ENCODE measurements at places on chromosomes 1 and 21. TPM values are rescaled to one million over a fixed set of nuclear protein-coding genes. Genes with fewer than 3 reads are reported as not detected.

HFM1 gene
- total RNA-seq, result 2.1 TPM

DNA sequence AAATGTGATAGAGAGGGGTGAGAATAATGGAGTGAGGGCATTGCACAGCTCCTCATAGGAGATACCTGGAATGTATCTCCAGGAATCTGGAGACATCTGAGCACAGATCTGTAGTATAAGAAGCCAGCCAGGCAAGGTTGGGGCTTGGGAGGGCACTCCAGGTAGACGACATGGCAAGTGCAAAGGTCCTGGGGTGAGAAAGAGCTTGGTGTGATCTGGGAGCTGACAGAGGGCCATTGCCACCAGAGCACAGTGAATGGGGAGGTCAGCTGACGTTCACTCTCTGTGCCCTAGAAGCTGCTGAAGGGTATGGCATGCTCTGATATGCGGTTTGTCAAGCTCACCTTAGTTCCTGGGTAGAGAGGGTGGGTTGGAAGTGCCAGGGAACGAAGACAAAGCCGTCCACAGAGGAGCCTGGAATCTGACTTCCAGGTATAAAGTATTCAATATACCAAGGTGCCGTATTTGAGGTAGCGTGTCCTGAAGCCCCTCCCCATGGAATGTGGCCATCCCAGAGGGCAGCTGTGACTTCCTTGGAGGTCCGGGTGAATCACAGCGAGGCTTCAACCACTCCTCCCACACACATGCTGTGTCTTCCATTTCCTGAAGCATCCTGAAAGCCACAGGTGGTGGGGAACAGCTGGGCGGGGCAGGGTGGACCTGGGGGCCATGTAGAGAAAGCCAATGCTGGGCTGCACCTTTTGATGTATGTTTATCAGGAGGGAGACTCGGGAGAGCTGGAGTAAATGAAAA, 182.7 kb upstream of the KLHDC7A start:
- DNase-seq, result no peak

- no peak for DNase-seq
These were observed 18.8 kb downstream of the UCK2 start for GRCh38 chr1:165845992-165846748.

SYT2 gene
- total RNA-seq, result not detected

DNA sequence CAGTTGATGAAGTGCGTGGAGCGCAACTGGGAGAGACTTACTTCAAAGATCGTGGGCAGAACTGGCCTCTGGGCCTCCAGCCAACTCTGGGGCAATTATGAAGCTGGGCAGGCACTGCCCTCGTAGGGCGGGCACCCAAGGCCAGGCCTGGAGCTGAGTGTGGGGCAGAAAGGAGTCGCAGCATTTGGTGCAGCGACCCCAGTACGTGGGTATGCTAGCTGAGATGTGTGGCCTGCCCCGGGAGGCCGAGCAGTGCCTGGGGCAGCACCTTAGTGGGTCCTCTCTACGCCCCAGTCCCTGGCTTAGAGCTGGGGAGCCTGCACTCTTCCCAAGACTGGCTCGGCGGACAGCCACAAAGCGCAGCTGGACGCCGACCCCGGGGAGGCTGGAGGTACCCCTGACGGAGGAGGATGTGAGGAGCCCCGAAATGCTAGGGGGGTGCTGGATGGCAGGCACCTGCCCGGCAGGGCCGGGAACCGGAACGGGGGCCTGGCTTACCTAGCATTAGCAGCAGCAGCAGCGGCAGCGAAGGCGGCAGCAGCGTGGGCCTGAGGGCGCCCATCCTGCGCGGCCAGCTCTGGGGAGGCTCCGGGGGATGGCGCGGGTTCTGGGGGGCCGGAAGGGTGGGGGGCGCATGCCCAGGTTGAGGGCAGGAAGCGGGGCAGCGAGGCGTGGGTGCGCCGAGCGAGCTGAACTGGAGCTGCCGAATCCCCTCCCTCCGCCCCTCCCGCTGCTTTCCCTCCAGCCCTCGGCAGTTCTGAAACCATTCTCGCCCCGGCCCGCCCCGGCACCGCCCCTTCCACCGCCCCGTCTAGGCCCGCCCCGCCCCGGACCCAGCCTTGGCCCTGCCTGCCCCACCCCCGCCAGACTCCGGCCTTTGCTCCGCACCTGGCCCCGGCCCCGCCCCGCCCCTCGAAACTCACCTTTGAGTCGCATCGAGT, at the start of gene IGSF8:
Gene IGSF8 (minus strand): TSS at position 709 of the 941 bp plus-strand sequence. CDS start 147 bp downstream, at position 562.
- peak; percentile 97 for DNase-seq

GRCh38 chr21:39381009-39381408, 32.1 kb upstream of the HMGN1 start:
- no peak for DNase-seq

ZSWIM5 gene
- total RNA-seq, result 2.4 TPM

CD53 gene
- total RNA-seq, result 59.2 TPM

LRRC3 gene
- total RNA-seq, result 1.8 TPM

GLMP gene
- total RNA-seq, result 51.5 TPM

DNA sequence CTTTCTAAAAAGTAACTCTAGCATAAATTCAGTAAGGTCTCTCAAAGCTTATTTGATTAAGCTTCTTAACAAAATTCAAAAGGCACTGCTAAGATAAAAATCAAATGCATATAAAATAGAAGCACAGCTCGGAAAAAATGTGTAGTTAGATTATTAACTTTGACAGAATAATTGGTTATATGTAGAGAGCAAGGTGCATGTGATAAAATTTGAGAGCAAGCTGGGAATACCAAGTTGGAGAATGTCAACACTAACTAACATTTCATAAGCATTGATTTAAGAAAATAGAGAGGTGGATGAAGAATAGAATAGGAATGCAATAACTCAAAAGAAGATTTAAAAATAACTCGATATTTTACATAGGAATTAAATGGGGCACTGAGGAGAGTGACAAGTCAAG, 204.5 kb upstream of the GREM2 start:
- DNase-seq, result no peak

DNA sequence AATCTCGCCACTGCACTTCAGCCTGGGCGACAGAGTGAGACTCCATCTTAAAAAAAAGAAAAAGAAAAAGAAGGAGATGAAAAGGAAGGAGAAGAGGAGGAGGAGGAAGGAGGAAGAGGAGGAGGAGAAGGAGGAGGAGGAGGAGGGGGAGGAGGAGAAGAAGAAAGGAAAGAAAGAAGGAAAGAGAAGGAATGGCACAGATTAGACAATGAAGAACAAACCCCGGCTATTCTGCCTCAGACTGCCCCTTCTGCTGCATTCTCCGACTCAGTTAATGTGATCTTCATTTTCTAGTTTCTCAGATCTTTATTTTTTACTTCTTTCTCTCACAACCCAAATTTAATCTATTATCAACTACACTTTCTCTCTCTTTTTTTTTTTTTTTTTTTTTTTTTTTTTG, 40.1 kb upstream of the PTGFRN start:
- DNase-seq, result no peak

GRCh38 chr1:42484382-42484781, 21.3 kb downstream of the CCDC30 start:
- no peak for DNase-seq

- no peak for DNase-seq
These were observed 219.2 kb downstream of the PTPRC start for GRCh38 chr1:198858033-198858432.

OR2T35 gene
- total RNA-seq, result not detected

- DNase-seq, result peak; percentile 76
These were observed 63.7 kb downstream of the FAAP20 start for GRCh38 chr1:2130871-2131289.

HIVEP3 gene
- total RNA-seq, result 5.5 TPM

DNA sequence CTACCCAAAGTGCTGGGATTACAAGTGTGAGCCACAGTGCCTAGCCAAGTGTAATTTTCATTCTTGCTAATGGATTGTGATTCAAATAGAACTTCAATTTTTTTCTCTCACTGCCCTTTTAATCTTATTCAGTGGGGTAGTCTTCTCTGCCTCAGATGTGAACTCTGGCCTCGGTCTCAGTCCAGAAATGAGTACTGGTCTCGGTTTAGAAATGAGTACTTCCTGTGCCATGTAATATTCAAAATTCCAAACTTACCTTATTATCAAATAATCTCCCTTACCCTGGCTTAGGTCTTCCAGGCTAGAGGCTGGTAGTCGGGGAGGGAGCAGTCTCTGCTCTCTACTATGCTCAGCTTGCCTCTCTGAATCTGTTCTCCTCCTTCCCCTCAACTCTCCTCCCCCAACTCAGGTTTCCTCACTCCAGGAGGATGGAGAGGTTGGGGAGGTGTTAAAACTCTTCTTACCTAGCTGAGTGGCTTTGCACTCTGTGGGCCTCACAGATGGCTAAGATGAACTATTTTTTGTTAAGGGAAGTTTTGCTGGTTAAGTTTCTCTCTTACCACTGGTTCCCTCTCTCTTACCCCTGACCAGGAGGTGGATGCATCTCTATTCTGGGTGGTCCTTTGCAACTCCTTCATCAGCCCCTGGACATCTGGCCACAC, 4.8 kb upstream of the SLAMF9 start:
- DNase-seq, result no peak

DNA sequence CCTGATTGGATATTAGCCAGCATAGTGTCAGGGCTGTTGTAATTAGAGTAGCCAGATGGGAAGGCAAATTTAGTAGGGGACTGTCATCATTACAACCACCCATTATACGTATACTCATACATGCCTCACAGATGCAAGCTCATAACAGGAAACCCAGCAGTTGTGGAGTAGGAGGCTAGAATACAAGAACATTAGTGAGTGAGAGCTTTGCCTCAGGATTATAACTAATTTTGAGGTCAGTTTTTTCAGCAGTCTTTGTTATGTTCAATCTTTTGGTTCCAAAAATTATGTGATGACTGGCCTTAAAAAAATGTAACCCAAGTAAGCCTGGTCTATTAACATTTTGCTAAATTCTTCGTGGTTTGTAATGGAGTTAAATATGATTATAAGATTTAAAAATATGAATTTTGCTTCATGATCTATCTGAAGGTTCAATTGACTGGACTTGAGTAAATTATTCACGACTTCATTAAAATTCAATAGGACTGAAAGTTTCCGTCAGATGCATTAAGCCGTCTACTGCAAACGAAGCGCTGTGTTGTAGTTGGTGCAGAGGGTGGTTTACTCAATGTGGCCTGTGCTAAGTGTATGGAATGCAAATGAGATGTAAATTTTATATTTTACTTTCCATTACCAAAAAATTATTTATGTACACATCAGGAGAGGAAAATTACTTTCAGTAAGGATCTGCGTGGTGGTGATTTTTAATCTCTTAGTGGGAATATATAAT, 48.8 kb downstream of the KCNK1 start:
- DNase-seq, result no peak

GRCh38 chr1:5369223-5369622, 623.0 kb downstream of the NPHP4 start:
- DNase-seq, result no peak

GUCA2B gene
- total RNA-seq, result not detected

TCEA3 gene
- total RNA-seq, result 20.4 TPM

DNA sequence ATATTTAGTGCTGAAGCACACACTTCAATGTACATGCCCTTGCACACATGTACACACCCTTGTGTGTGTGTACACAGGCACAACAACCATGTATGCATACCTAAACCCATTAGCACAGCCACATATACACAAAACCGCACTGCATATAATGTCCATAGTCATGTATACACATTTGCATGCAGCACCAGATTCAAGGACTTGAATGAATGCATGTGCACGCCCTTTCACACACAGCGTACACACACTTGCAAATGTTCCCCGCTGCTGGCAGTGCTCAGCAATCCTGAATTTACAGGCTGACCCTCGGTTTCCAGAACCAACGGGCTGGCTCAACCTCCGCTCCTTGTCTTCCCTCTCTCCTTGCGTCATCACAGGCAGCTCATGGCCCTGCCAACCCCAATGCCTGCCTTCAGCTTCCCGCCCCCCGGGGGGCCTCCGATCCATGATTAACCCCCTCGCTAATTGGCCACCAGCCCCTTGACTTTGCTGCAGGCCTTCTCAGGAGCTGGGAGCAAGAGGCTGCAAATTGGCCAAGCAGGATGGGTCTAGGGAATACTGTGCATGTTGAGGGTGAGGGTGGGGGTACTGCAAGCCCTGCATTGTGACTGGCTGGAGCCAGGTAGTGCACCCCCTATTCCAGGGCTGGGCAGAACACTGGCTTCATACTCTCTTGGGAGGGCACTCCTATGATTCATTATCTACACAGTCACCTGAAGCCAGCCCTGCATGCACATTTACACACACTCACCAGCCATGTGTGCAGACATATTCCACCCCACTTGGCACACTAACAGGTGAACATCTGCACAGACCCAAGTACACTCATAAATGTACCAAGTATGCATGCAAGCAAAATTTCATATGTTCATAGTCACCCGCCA, 7.9 kb downstream of the GPR3 start:
- no peak for DNase-seq

GRCh38 chr1:43366179-43366578, 1.6 kb downstream of the ELOVL1 start:
- DNase-seq, result no peak

CDK18 gene
- 5.8 TPM for total RNA-seq

GRCh38 chr1:116794804-116795481, 40.7 kb downstream of the CD2 start:
- DNase-seq, result no peak

DNA sequence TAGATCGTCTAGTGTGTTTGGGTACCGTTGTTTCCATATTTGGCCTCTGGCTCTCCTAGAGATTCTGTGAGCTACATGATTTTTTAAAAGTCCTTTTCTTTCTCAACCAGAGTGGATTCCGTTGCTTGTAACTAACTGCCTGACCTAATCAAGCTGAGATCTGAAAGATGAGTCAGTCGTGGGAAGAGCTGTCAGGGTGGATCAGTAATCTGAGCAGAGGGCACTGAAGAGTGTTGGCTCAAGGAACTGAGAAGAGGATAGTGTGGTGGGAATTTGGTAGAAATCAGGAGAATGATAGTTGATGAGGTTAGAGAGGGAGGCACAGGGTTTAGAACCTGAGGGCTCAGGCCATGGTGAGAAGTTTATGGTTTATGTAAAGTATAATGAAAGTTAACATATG, 52.2 kb downstream of the TRAF5 start:
- DNase-seq, result no peak

GRCh38 chr1:7121622-7121988, 336.4 kb downstream of the CAMTA1 start:
- no peak for DNase-seq

DNA sequence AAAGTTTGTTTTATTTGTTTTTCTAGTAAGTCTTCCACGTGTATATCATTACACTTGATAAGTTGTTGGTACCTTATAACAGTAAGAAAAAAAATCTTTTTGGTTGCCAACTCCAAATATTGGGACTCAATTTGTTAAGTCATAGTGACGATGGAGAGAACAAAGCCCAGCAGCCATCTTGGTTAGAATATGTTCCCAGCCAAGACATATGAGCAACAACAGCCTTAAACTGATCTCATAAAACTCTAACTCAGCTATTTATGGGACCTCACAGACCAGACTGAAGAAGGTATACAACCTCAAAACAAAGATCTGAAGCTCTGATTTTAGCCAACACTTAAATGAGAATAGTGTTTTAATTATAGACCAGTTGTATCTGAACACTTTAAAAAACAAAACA, 281.3 kb downstream of the VAV3 start:
- no peak for DNase-seq

DNA sequence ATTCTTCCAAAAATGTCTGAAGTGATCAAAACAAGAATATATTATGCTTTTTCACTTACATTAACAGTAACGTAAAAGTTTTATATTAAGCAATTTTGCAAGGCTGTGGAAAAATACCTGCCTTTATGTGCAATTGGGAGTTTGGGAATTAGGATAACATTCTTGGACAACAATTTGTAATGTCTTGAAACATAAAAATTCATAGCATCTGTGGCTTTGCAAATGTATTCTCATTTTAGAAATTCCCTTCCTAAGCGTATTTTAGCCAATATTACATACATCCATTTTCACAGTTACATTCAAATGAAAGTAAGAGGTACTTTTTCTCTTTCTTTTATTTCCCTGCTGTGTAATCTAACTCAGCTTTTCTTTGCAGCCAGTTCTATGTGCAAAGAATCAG, 13.4 kb upstream of the CFH start:
- DNase-seq, result no peak

GRCh38 chr1:151618470-151618869, 6.6 kb downstream of the SNX27 start:
- no peak for DNase-seq

All from posterior vena cava (tissue), 2 donors.